ENCODE measurements at places on chromosomes 11 and 22. TPM values are rescaled to one million over a fixed set of nuclear protein-coding genes. Genes with fewer than 3 reads are reported as not detected.
A peak's percentile ranks its signal among the peaks of the same experiment; 100 is the strongest.

Gene PTDSS2
- total RNA-seq, result 16.8 TPM

GRCh38 chr11:77249427-77249826 lies 52.1 kb downstream of the GDPD4 start:
- peak; percentile 58 for DNase-seq

Gene SCGB1A1
- not detected for total RNA-seq

Gene OR2AG1
- not detected for total RNA-seq

Measured in RPMI7951 (cell line).